ENCODE measurements at places on chromosomes 4 and X. TPM values are rescaled to one million over a fixed set of nuclear protein-coding genes. Genes with fewer than 3 reads are reported as not detected.

The RIBC1 gene
- 1.2 TPM for total RNA-seq

- H3K27ac ChIP-seq, result no peak overlapping the region
- H3K27me3 ChIP-seq, result no peaks in the 10 kb centered on the region
- no peaks in the 10 kb centered on the region for H3K36me3 ChIP-seq
Observed at GRCh38 chr4:38781854-38782261, 932 bp downstream of the TLR10 start.

DNA sequence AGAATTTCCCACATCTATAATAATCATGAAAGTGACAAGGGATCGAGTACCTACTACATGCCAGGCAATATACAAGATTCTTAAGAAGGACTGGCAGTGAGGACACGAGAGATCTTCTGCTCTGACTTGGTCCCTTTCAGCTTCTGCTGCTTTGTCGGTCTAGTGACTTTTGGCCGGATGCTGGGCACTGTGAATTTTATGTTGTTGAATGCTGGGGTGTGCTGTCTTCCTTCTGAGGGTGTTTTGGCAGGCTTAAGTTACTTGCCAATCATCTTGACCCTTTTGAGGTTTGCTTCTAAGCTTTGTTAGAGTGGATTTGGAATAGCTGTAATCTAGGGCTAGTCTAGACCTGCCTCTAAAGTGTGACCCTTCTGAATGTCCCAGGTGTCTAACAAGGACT lies 23.5 kb downstream of the NAT8L start:
- no peaks in the 10 kb centered on the region for H3K36me3 ChIP-seq
- no peak overlapping the region for H3K27ac ChIP-seq
- no peaks in the 10 kb centered on the region for H3K4me1 ChIP-seq
- no peak overlapping the region for H3K4me3 ChIP-seq

- DNase-seq, result no peak
- H3K36me3 ChIP-seq, result no peaks in the 10 kb centered on the region
- no peaks in the 10 kb centered on the region for H3K27me3 ChIP-seq
Observed at GRCh38 chr4:137707626-137708025, 175.3 kb upstream of the PCDH18 start.
